ENCODE measurements at places on chromosomes 4 and X. TPM values are rescaled to one million over a fixed set of nuclear protein-coding genes. Genes with fewer than 3 reads are reported as not detected.

The SRPX2 gene
- total RNA-seq: 32.4 TPM

The SSX2B gene
- total RNA-seq: not detected

The GYPE gene
- 0.74 TPM for total RNA-seq

The CXorf65 gene
- total RNA-seq: not detected

The ADH1C gene
- 0.34 TPM for total RNA-seq

The TBC1D19 gene
- total RNA-seq: 11.1 TPM

The GAB1 gene
- 4.6 TPM for total RNA-seq

The ATG4A gene
- total RNA-seq: 6.2 TPM

The MTMR1 gene
- 12.0 TPM for total RNA-seq

The HPGD gene
- not detected for total RNA-seq

The TMPRSS11D gene
- total RNA-seq: not detected

The FMR1NB gene
- total RNA-seq: not detected

The GYPB gene
- not detected for total RNA-seq

The MAGEA12 gene
- not detected for total RNA-seq

The TLR2 gene
- 1.8 TPM for total RNA-seq

The SERPINA7 gene
- not detected for total RNA-seq

The C4orf36 gene
- total RNA-seq: 2.7 TPM

The POU3F4 gene
- total RNA-seq: not detected

The SH3TC1 gene
- total RNA-seq: 3.5 TPM

The EGF gene
- not detected for total RNA-seq

The DCLK2 gene
- total RNA-seq: 4.6 TPM

The NPNT gene
- not detected for total RNA-seq

The AMELX gene
- not detected for total RNA-seq

The FGFBP1 gene
- not detected for total RNA-seq

The RHOXF2 gene
- total RNA-seq: not detected

The HEPH gene
- 5.2 TPM for total RNA-seq

The SCML2 gene
- 1.2 TPM for total RNA-seq

The EIF1AX gene
- 24.1 TPM for total RNA-seq

The TRIM61 gene
- 1.0 TPM for total RNA-seq

The GAGE2A gene
- total RNA-seq: not detected

The COQ2 gene
- 25.9 TPM for total RNA-seq

The HNRNPDL gene
- total RNA-seq: 156 TPM

The AFF2 gene
- total RNA-seq: 0.17 TPM

The FAAH2 gene
- not detected for total RNA-seq

The MAEA gene
- total RNA-seq: 71.2 TPM

The KLHL34 gene
- not detected for total RNA-seq

The HELT gene
- not detected for total RNA-seq

The NWD2 gene
- total RNA-seq: not detected

The CENPVL1 gene
- not detected for total RNA-seq
